Cardiac muscle cell (in vitro differentiated cells and primary cell): ENCODE measurements at places on chromosomes 2 and 18. TPM values are rescaled to one million over a fixed set of nuclear protein-coding genes. Genes with fewer than 3 reads are reported as not detected.

Gene FSHR
- 0.95 and 1.9 TPM in 2 replicates for total RNA-seq

Gene DSC3
- total RNA-seq: 1.2 and 3.3 TPM in 2 replicates

Gene ELP2
- total RNA-seq: 27.1 and 39.2 TPM in 2 replicates

Gene FIGN
- total RNA-seq: 23.1 and 51.0 TPM in 2 replicates

Gene CCDC148
- total RNA-seq: 0.39 and 0.78 TPM in 2 replicates

Gene PHLPP1
- 13.6 and 25.8 TPM in 2 replicates for total RNA-seq

Gene POTEE
- total RNA-seq: 4.8 and 12.2 TPM in 2 replicates

GRCh38 chr2:88599527-88599926, 27.7 kb downstream of the EIF2AK3 start:
- no peak for DNase-seq
- peaks cover 14% of the 10 kb centered on the region for H3K4me1 ChIP-seq

DNA sequence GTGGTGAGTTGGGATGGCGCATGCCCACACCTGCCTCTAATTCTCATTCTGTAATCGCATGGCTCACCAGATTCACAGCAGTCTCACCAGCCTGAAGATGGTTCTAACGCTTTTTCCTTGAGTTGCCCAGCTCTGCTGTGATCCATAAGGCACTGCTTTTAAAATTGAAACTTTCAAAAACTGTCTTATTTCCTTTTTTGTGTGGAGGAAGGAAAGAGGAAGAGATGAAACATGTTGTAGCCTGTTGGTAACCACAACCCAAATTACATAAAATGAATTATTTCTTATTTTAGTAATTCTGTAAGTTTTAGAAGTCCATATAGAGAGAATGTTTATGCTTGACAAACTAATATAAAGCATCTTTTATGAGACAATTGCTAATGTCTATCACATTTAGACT, 165.4 kb downstream of the RBM43 start:
- H3K4me3 ChIP-seq: no peak overlapping the region
- DNase-seq: no peak
- no peaks in the 10 kb centered on the region for H3K36me3 ChIP-seq
- H3K27ac ChIP-seq: no peak overlapping the region
- H3K27me3 ChIP-seq: no peaks in the 10 kb centered on the region

DNA sequence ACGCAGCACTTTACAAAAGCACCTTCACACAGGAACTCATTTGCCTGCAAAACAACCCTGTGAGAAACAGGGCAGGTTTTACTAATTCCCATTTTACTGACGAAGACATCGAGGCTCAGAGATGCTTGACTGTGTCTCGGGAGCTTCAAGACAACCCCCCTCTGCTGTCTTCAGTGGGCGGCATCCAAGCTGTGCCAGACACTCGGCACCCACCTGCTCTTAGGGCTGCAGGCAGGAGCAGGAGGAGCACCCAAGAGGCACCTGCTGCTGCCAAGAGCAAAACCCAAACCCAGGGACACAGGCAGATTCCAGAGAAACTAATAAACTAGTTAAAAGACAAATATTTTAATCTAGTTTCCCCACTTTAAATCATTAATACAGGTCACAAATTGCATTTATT, 67.9 kb downstream of the PPP4R1 start:
- H3K4me3 ChIP-seq: no peak overlapping the region
- no peak for DNase-seq
- H3K27ac ChIP-seq: no peak overlapping the region
- no peaks in the 10 kb centered on the region for H3K27me3 ChIP-seq
- H3K36me3 ChIP-seq: peaks cover 43% of the 10 kb centered on the region
- no peaks in the 10 kb centered on the region for H3K4me1 ChIP-seq

- no peaks in the 10 kb centered on the region for H3K4me1 ChIP-seq
Measured at GRCh38 chr2:239938651-239939486, 86.3 kb downstream of the NDUFA10 start.

DNA sequence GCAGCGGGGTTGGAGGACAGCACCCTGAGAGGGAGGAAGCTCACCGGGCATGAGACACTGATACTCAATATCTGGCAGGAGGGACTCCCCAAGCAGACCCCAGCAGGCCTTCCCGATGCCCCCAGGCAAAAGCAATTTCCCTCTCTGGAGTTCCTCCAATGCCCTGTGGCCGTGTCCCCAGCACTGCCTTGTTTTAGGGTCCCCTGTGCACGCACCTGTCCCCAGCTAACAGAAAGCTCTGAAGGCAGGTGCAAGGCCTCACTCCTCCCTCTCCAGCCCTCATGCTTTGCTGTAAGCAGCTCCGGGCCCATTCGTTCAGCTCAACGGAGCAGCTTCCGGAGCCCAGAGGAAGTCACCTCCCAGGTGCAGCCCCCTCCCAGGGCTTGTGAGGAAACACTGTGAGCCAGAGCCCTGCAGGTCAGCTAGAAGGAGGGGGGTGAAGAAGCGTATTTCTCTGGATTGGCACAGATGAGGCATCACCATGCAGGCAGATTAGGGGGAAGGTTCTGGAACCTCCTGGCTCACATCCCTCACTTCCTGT, 50.3 kb upstream of the ID2 start:
- no peak for DNase-seq
- no peaks in the 10 kb centered on the region for H3K36me3 ChIP-seq
- H3K4me3 ChIP-seq: no peak overlapping the region

DNA sequence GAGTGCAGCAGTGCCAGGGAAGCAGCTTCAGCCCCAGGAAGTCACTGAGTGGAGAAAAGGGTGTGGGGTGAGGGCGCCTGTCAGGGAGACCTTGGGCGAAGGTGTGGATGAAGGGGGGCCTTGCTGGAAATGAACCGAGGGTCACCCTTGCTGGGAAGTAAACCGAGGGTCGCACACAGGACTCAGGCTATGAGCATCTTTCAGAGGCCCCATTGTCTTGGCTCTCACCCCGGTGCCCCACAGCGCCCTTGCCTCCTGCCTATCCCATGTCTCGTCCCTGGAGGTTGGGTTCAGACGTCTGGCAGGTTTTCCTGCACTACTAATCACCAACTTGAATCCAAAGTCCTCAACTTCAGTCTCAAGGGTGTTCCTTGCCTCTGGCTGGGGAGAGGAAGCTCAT, 122.8 kb upstream of the PXDN start:
- H3K4me1 ChIP-seq: no peaks in the 10 kb centered on the region
- no peak overlapping the region for H3K27ac ChIP-seq
- no peaks in the 10 kb centered on the region for H3K36me3 ChIP-seq
- no peak overlapping the region for H3K4me3 ChIP-seq
- H3K27me3 ChIP-seq: peaks cover 15% of the 10 kb centered on the region
- no peak for DNase-seq

DNA sequence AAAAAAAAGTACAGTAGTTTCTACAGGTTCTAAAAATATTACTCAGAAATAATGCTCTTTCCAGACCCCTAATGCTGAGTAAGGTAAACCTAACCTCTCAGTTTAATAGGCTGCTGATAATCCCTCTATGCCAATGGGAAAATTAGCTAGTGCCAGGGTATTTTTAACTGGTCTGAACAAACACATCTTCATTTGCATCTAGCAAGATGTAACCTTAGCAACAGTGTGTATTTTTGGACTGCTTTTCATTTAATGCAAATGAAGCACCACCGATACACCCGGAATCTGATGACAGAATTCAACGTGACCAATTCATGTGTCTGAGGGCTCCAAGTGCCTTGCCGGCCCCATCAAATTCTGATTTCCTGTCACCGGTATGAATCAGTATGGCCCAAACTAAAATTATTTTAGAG, 47.4 kb upstream of the CYRIA start:
- no peaks in the 10 kb centered on the region for H3K36me3 ChIP-seq
- H3K27me3 ChIP-seq: no peaks in the 10 kb centered on the region
- DNase-seq: no peak
- H3K4me3 ChIP-seq: no peak overlapping the region

DNA sequence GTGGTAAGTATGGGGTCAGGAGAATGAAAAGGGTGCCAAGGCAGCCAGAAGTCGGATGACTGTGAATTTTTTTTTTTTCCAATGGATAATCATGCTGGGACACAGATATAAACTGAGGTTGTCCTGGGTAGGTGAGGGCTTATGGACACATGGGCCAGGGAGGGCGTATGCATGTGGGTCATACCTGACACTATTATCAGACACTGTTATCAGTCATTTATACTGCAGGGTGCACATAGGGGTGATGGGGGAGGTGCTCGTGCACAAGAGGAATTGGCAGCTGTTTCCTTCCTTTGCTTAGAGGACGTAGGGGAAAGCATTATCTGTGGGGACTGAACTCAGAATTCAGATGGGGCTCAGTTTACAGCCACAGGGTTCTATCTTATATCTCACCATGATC, 10.1 kb downstream of the CTIF start:
- no peak overlapping the region for H3K4me3 ChIP-seq
- no peak for DNase-seq
- peaks cover 7% of the 10 kb centered on the region for H3K4me1 ChIP-seq
- H3K27me3 ChIP-seq: no peaks in the 10 kb centered on the region
- H3K27ac ChIP-seq: no peak overlapping the region

DNA sequence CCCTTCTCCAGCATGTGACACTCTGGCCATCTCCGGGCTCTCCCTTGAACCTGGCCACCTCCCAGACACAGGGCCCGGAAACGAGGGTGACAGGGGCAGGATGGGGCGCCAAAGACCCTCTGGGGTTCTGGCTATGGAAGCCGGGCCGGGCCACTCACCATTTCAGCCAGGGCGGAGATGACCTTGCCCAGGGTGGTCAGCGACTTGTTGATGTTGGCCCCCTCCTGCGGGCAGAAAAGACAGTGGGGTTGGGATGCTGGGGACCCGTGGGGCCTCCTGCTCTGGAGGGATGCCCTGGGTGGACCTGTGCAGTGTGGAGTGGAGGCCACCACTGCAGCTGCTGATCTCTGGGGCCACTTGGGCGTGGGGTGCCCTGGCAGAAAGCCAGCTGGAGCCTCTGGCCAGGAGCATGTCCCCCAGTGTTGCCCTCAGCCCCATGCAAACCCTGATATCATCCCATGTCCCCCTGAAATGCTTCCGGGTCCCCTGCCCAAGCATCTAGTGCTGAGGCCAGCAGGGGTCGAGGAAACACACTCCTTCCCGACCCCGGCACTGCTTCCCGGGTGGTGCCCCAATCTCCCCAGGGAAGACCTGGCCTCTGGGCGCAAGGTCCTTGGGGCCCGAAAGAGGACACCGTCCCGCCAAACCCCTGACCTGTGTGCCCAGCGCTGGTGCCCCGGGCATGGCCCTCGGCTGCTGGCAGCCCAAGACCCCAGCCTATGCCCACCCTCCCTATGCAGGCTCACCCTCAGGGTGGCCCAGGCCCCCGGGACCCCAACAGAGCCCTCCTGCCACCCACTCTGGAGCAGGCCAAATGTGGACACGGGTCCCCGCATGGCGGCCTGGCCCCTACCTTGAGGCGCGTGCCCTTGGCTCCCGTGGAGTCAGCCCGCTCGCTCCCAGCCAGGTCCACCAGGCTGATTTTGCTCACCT, 36.9 kb downstream of the KIF1A start:
- H3K4me3 ChIP-seq: no peak overlapping the region
- H3K4me1 ChIP-seq: no peaks in the 10 kb centered on the region
- DNase-seq: no peak
- H3K36me3 ChIP-seq: no peaks in the 10 kb centered on the region

DNA sequence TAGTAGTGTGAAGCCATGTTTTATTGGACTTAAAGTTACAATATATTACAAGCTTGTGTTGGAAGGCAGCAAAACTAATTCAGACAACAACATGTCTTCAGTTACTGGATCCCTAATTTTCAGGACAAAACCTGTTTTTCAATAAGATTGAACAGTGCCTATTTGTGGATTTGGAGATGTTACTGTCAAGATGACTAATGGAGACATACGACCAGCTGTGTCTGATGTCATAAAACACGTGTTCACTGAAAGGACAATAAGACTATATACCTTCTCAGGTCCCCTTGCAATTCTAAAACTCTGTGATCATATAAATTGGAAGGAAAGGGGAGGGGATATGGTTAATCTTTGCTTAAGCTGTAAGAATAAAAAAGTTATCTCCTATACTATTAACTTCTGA, 21.7 kb downstream of the METTL21A start:
- H3K4me1 ChIP-seq: no peaks in the 10 kb centered on the region
- no peak for DNase-seq
- H3K27me3 ChIP-seq: no peaks in the 10 kb centered on the region
- H3K27ac ChIP-seq: peak overlapping the region; percentile 61
- peaks cover 6% of the 10 kb centered on the region for H3K36me3 ChIP-seq
- H3K4me3 ChIP-seq: no peak overlapping the region

DNA sequence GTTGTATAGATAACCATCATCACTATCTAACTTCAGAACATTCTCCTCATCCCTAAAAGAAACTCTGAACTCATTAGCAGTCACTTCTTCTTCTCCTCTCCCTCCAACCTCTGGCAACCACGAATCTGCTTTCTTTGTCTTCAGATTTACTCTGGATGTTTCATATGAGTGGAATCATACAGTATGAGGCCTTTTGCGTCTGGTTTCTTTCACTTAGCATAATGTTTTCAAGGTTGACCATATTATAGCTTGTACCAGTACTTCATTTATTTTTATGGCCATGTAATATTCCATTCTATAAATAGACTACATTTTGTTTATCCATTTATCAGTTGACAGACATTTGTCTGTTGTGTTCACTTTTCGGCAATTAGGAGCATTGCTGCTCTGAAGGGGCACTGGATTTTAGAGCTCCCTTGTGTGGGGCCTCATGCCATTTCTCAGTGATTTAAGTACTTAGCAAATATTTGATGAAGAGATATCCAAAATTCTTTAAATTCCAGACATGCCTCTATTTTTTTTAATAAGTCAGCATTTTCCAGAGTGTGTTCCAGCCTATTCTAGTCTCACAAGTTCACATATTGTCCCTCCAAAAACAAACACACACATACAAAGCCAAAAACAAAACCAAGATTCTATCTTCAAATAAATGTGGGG, 22.5 kb upstream of the MAP3K20 start:
- H3K4me1 ChIP-seq: peaks cover 11% of the 10 kb centered on the region
- no peaks in the 10 kb centered on the region for H3K27me3 ChIP-seq
- no peaks in the 10 kb centered on the region for H3K36me3 ChIP-seq
- DNase-seq: no peak

DNA sequence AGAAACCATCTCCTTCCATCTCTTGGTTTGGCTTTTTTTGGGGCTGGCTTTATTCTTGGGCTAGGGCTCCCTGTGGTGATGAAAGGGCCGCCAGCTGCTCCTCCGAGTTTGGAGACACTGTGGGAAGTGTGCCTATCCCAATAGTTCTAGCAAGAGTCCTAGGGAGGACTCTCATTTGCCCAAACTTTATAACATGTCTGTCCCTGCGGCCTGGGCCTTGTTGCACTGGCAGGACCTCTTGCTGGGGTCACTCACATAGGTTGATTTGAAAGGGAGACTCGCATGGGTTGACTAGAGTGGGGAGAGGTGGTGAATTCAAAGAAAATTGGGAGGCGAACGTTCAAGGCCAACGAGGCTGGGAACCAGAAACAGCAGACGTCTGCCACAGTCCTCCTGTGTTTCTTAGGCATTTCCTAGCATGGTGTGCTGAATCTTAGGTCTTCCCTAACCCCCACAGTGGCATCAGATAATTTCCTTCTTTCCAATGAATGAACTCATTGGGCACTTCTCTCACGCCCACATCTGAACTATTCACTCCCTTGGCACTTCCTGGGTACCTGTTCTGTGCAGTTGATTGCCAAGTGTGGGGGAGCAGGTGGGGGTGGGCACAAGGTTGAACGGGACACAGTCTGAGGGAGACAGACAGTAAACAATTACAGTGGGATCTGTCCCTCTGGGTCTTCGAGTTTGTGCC, 26.8 kb downstream of the NIFK start:
- no peak for DNase-seq
- H3K27me3 ChIP-seq: no peaks in the 10 kb centered on the region
- H3K4me1 ChIP-seq: no peaks in the 10 kb centered on the region
- no peaks in the 10 kb centered on the region for H3K36me3 ChIP-seq
- H3K27ac ChIP-seq: no peak overlapping the region

- DNase-seq: no peak
- H3K4me3 ChIP-seq: no peak overlapping the region
- H3K4me1 ChIP-seq: no peaks in the 10 kb centered on the region
- H3K27ac ChIP-seq: no peak overlapping the region
- H3K27me3 ChIP-seq: peaks cover 10% of the 10 kb centered on the region
Measured at GRCh38 chr2:236516708-236517107, 52.9 kb upstream of the ACKR3 start.
